ENCODE measurements at places on chromosomes 3 and 15.

GRCh38 chr3:37386627-37387230, 212.3 kb upstream of the LRRFIP2 start:
- DNase-seq: no peak

DNA sequence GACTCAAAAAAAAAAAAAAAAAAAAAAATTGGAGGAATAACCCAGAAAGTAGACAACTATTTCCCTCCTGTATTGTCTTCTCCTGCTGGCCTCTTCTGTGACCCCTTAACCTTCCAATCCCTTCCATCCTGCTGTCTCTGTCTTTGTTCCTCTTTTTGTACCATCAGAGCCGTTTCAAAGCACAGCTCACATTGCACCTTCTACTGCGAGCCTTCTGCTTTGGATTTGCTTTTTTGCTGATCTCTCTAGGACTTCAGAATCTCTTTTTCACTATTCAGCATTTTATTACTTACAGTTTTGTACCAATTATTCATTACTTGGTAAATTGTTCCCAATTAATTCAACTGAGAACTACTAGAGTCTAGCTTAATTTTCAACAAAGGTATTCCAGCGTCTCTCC, 284.0 kb upstream of the TBL1XR1 start:
- DNase-seq: no peak

- no peak for DNase-seq
These were observed 84.3 kb upstream of the ZNF385D start for GRCh38 chr3:21835264-21835663.

- DNase-seq: no peak
These were observed 42.8 kb upstream of the PTPRG start for GRCh38 chr3:61518590-61518989.

DNA sequence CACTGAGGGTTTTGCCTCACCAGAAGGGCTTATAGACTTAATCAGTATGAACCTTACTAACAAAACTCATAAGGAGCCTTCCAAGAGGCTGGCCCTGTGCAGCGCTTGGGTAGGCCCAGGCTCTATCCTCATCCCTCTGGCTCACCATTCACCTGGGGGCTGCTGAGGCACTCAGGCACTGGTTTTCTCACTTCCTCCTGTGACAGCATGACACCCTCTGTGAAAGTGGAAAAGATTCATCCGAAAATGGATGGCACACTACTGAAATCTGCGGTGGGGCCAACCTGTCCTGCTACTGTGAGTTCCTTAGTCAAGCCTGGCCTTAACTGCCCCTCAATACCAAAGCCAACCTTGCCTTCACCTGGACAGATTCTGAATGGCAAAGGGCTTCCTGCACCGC, 41.3 kb downstream of the PSMD6 start:
- DNase-seq: no peak

DNA sequence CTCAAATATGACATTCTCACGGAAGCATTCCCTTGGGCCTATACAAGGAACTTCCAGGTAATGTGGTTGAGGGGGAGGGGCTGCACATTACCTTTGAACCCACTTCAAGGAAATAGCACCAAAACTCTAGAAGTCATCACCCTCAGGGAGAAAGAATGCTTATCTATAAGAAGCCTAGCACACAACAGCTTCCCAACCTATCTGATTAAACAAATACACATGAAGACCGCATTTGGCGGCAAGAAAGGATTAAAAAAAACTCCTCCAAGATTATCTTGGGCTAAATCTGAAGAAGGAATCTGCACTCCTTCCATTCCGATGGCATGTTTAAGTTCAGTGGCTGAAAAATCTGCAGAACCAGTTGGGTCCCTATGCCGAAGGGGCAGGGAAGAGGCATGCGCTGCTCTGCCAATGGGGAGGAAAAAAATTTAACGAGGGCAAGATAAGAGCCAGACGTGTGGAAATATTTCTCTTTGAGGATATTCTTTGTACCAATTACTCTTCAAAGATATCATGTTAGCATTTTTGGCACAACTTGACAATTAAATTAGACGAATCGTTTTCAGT, 82.0 kb upstream of the WNT5A start:
- DNase-seq: no peak

- DNase-seq: no peak
These were observed 387.6 kb upstream of the RGMA start for GRCh38 chr15:93476491-93477177.

DNA sequence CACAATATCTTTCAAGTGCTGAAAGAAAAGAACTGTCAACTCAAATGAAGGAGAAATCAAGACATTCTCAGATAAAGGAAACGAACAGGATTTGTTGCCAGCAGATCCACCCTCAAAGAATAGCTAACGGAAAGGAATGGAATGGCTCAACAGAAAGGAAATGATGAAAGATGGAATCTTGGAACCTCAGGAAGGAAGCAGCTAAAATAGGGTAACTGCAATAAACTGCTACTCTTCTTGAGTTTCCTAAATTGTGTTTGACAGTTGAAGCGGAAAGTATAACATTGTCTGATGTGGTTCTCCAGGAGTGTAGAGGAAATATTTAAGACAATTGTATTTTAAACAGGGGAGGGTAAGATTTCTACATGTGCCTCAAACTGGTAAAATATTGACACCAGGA, 22.0 kb downstream of the PRR23E start:
- DNase-seq: no peak

DNA sequence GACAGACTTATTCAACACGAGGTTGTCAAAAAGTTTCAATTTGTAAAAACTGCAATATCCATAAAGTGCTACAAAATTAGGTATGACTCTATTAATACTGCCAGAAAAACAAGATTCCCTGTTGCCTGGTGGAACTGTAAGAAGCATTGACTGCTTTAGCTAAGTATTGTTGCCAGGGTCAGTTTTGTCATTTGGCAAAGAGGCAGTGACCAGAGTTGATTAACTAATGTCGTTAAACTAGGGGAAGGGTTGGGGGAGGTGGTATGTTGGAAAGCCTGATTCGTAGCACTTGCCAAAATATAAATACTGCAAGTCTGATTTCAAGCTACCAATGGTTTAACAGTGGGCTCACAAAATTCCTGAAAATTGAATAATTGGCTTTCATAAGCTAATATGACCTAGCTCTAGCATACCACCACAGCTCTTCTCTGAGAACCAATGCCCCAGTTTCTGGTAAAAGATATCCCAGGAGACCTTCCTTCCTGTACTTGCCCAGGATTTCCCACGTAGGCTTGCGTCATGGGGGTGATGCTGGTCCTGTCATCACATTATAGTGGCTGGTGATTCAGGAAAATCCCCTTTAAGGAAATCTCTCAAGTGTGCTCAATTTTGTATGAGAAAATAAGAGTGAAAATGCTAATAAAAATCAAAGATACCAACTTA, 266.4 kb upstream of the TBC1D5 start:
- DNase-seq: no peak

DNA sequence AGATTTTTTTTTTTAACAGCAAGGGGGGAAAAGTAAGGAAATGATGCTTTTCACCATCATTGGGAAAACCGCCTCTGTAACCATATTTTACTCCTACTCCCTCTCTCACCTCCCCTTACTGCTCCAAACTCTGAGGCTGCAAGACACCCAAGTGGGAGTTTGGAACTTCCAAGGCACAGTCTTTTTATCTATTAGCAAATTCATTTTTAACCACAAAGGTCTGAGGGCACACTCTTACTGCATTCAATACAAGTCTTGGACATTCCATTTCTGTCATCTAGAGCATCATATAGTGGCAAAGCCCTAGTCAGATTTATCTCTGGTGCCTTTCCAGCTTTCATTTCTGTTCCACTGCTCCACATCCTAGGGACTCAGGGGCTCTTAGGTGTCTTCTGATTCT, 13.2 kb downstream of the FAM162A start:
- DNase-seq: no peak

- no peak for DNase-seq
These were observed 172.5 kb downstream of the TMEM108 start for GRCh38 chr3:133210656-133211055.

GRCh38 chr15:95291898-95292472, 1038.5 kb upstream of the NR2F2 start:
- no peak for DNase-seq

GRCh38 chr3:39277893-39278615, 1.8 kb downstream of the CX3CR1 start:
- no peak for DNase-seq

DNA sequence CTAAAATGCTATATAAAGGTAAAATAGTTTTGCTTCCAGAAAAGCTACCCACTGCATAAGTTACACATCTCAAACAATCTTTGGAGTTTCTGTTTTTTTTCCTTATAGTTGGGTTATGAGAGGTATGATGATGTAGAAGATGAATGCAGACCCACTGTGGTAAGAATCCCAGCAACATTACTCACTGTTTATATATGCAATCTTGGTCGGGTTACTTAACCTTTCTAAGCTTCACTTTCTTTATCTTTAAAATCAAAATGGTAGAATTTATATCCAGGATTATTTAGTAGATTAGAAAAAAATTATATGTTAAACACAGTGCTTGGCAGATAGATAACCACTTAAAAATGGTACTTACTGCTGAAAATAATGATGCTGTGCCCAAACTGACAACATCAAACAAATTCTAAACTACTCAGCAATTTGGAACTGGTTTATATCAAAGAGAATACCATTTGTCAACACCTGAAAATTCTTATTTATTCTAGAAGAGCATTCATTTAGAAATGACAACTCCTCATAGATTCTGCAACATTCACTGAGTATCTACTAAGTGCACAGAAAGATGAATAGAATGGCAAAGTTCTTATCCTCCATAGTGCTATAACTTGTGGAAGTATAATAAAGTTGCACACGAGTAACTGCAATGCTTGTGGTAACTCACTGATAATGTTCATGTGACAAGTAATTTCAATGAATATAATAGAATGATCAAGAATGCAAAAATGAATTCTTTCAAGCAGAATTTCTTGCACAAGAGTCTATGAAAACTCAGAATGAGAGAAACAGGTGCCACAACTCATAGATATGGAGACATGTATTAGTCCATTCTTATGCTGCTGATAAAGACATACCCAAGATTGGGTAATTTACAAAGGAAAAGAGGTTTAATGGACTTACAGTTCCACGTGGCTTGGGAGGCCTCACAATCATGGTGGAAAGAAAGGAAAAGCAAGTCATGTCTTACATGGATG, 129.0 kb upstream of the SLC7A14 start:
- no peak for DNase-seq

- no peak for DNase-seq
These were observed 87.1 kb downstream of the RARB start for GRCh38 chr3:25515171-25515570.

- no peak for DNase-seq
These were observed 81.7 kb downstream of the WNT5A start for GRCh38 chr3:55405436-55405835.

DNA sequence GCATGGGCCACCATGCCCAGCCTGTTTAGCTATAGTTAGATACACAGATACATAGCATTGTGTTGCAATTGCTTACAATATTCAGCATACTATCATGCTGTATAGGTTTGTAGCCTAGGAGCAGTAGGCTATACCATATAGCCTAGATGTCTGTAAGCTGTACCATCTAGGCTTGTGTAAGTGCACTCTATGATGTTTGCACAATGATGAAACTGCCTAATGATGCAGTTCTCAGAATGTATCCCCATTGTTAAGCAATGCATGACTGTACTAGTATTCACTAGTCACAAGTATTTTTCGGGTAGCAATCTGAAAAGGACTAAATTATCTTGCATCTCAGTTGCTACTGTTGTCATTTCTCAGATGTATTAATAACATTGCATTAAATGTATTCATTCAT, 16.0 kb downstream of the PIGB start:
- DNase-seq: no peak

GRCh38 chr3:192887047-192887446, 30.6 kb downstream of the MB21D2 start:
- DNase-seq: no peak

GRCh38 chr3:127734754-127735473, 62.2 kb downstream of the ABTB1 start:
- DNase-seq: no peak

GRCh38 chr3:196517919-196518318, 2.8 kb upstream of the SMCO1 start:
- no peak for DNase-seq

DNA sequence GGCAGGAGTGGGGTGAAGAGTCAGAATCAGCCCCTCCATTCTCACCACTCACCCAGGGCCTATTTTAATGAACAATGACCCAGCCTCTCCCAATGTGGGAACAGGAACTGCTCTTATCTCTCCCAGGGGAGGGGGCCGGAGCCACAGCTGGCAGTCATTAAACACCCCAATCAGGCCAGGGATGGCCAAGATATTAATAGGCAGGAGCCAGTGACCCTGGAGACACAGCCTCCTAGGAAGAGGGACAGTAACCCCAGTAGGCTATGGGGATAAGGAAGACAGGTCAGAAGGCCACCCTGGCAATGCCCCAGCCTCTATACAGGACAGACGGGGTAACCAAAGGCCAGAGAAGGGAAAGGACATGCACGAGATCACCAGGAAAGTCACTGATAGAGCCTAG, 38.6 kb downstream of the VIPR1 start:
- DNase-seq: no peak

GRCh38 chr3:176430244-176431037, 766.8 kb downstream of the TBL1XR1 start:
- no peak for DNase-seq

- DNase-seq: no peak
These were observed 61.6 kb upstream of the CD200R1L start for GRCh38 chr3:112908252-112908651.

DNA sequence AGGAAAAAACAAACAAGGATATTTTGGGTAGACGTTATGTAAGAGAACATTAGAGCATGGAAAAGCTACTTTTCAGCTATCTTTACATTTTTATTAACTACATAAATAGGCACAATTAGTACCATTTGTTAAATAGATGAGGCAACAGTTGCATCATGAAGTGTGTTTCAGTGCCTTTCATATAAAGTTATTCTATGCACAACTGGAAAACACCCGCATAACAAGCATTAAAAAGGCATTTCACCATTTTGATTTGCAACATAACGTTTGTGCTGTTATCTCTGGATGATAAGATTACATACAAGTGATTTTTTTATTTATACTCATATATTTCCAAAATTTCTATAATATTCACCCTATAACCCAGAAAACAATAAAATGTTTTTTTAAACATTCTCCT, 69.5 kb downstream of the CBLB start:
- no peak for DNase-seq

- DNase-seq: no peak
These were observed 66.4 kb upstream of the TJP1 start for GRCh38 chr15:29888646-29889045.

GRCh38 chr15:47461652-47462141, 255.6 kb upstream of the SEMA6D start:
- no peak for DNase-seq

GRCh38 chr15:41792000-41792637, 17.8 kb downstream of the MAPKBP1 start:
- DNase-seq: no peak

- no peak for DNase-seq
These were observed 22.0 kb upstream of the FLNB start for GRCh38 chr3:57986261-57986660.

- no peak for DNase-seq
These were observed 91.3 kb downstream of the DGKG start for GRCh38 chr3:186270701-186271100.

- no peak for DNase-seq
These were observed 24.5 kb upstream of the PLA2G4D start for GRCh38 chr15:42118650-42119445.

GRCh38 chr3:78314327-78314726, 1274.4 kb downstream of the ROBO2 start:
- DNase-seq: no peak
